Osteocyte (in vitro differentiated cells): ENCODE measurements at places on chromosomes 3 and 15. TPM values are rescaled to one million over a fixed set of nuclear protein-coding genes. Genes with fewer than 3 reads are reported as not detected.

DNA sequence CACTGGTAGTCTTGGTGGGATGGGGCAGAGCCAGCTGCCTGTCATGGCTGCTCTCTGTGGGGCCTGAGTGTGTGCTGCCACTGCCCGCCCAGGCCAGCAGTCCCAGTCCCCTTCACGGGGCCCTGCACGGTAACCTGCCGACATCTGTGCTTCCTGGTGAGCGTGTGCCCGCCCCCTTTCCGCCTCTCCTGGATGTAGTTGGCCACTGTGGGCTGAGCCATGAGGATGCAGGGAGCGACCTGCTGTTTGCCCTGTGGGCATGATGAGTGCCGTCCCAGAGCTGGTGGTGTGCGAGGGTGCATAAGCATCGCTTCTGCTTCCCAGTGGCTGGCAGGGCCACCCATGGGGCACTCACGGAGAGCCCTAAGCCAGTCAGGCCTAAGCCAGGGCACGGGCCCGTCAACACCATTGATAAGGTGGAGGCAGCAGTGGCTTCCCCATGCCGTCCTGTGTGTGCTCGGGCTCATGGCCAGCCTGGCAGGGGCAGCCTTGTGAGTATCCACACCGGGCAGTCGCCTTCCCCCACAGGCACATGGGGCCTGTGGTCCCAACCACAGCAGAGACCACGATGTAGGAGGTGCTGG is 14.6 kb downstream of the PLXNA1 start:
- peaks cover 2% of the 10 kb centered on the region for H3K36me3 ChIP-seq
- DNase-seq, result no peak
- no peak overlapping the region for H3K27ac ChIP-seq
- peaks cover 31% of the 10 kb centered on the region for H3K4me1 ChIP-seq
- H3K4me3 ChIP-seq, result no peak overlapping the region

DNA sequence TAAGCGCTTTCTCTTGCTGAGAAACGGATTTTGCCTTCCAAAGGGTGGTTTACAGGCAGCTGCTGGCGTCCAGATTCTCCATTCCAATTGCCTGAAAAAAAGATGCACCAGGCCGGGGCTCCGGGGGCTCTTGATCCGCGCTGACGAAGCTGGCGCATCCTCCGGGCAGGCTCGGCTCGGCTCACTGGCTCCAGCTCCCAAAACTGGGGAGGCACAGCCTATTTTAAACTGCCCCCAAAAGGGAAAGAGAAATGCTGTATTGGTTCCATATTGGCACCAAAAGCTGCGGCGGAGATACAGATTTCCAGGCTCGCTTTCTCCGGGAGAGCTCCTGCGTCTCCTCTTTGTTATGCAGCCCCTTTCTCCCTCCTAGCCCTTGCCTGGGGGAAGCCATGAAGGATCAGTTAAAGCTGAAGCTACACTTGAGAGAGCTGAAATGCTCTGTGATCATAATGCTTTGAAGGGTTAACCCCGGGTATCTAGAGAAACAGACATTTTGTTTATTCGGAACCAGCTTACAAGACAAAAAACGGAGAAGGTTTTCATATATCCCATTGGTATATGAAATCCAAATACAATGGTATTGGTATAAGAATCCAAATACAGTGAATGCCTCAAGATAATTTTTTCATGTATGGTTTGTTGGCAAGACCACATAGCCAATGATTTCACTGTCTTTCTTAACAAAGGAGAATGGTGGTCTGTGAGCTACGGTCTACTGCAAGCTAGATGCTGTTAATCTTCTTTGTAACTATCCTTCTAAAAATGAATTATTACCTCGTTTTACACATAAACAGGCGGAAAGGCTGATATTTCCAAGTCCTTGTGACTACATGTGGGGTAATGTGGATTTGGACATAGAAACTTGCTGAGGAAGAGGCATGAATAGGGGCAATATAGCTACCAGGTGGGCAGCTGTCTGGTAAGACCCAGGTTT is 693 bp downstream of the CD200 start:
- no peak overlapping the region for H3K27ac ChIP-seq
- H3K36me3 ChIP-seq, result no peaks in the 10 kb centered on the region
- no peak for DNase-seq
- H3K4me1 ChIP-seq, result peaks cover 11% of the 10 kb centered on the region
- H3K27me3 ChIP-seq, result peaks cover 61% of the 10 kb centered on the region
- H3K4me3 ChIP-seq, result peak overlapping the region; percentile 72

Gene GRM2
- 0.10 and 0.32 TPM in 2 replicates for total RNA-seq

DNA sequence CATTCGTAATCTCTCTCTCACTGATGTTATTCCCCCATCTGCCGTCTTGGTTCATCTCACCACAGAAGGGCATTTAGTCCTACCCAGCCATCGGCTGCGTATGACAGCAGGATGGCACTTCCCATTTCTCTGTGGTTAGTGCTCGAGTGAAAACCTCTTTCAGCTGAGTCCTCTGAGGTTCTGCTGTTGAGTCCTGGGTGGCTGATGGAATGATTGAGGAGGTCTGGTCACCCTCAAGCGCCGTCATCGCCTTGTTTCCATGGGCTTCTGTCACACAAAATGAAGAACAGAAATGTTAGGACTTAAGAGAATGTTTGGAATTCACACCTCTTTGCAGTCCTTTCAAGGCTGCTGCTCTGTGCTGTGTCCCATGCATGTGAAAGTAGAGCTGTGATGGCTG is 9.4 kb upstream of the SACM1L start:
- peaks cover 8% of the 10 kb centered on the region for H3K36me3 ChIP-seq
- H3K4me1 ChIP-seq, result peaks cover 19% of the 10 kb centered on the region
- H3K27me3 ChIP-seq, result no peaks in the 10 kb centered on the region
- DNase-seq, result no peak
- no peak overlapping the region for H3K4me3 ChIP-seq

DNA sequence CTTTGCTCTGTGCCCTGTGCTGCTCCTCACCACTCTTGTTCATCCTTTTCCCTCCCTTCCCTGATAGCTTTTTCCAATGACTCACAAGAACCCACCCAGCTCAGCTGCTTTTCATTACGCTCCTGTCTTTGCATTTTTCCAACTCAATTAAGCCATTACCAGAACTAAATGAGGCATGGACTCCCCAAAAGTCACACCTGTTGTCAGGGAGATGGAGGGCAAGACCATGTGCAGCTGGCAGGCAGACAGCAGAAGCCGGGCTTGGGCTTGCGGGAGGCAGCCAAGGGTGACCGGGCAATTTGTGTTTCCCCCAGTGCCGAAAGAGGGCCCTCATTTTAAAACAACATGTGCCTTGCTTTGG is 64.3 kb downstream of the CASR start:
- DNase-seq, result no peak
- H3K27ac ChIP-seq, result no peak overlapping the region
- H3K4me3 ChIP-seq, result no peak overlapping the region
- peaks cover 23% of the 10 kb centered on the region for H3K27me3 ChIP-seq
- H3K36me3 ChIP-seq, result no peaks in the 10 kb centered on the region

GRCh38 chr15:70262591-70263274 is 165.0 kb upstream of the TLE3 start:
- H3K36me3 ChIP-seq, result no peaks in the 10 kb centered on the region
- DNase-seq, result no peak
- peaks cover 6% of the 10 kb centered on the region for H3K4me1 ChIP-seq
- peaks cover 80% of the 10 kb centered on the region for H3K27me3 ChIP-seq
- H3K4me3 ChIP-seq, result no peak overlapping the region
